Activated naive CD4-positive, alpha-beta T cell treated with Interleukin-2 at 50 U/mL for 16 hours (primary cell): ENCODE measurements at places on chromosomes 1 and 21.

GRCh38 chr1:88204111-88204510 lies 480.0 kb upstream of the PKN2 start:
- DNase-seq: no peak

DNA sequence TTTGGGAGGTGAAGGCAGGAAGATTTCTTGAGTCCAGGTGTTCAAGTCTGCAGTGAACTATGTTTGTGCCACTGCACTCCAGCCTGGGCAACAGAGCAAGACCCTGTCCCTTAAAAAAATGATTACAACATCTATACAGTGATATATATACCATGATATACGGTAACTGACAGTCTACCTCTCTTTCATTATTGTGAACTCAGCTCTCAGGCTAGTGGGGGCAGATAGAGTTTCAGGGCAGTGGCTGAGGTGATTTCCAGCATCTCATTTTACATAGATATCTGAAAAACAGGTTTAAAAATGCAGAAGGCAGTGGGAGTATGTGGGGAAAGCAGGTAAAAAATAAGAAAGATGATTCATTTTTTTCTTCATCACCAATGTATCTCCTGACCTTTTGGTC lies 8.1 kb upstream of the NTNG1 start:
- DNase-seq: no peak

DNA sequence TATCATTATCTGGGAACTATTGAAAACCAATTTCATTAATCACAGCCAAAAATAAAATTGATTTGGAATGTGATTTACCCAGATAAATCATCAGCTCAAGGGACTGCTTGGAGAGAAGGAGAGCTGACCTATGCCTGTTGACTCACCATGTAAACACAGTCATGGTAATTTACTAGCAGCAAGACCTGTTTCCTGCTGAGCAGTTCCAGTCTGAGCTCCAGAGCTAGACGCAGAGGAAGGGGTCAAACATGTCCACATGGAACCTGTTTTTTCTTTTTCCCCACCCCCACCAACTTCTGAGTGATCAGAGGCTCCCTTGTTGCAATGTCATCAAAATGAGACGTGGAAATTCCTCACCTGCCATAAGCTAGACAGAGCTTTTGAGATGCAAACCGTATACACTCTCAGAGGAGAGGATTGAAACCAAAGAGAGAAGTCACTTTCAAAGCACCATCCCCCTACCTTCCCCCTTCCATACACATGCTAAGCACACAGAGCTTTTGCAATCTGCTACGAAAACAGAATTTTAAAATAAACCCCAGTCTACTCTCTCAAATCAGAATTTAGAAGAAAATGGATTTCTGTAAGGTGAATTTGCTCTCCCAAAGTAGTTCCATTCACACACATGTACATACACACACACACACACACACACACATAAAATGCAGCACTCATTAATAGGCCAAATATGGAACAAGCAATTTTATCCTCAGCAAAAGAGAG lies 55.9 kb upstream of the PTGFRN start:
- DNase-seq: no peak

GRCh38 chr1:119784191-119784781 lies 15.6 kb upstream of the HMGCS2 start:
- no peak for DNase-seq

- no peak for DNase-seq
Observed at GRCh38 chr1:8698012-8698630, 119.3 kb downstream of the RERE start.

DNA sequence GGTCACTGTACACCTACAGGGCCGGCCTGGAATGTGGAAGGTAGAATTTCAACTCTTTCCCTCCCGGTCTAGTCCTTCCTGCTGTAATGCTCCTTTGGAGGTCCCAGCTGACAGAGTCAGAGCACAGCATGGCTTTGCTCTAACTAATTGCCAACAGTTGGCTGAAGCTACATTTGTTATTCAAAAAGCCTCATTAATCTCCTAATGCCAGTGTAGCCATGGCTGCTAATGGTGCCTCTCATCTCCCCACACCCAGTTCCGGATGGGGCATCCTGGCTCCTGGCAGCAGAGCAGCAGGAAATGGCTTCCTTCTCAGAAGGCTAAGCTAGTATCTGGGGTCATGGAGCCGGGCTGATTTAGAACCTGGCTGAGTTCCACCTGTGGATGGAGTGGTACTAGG lies 18.7 kb upstream of the CAMK1G start:
- DNase-seq: no peak

- no peak for DNase-seq
Observed at GRCh38 chr1:187001198-187001889, 172.6 kb downstream of the PLA2G4A start.

DNA sequence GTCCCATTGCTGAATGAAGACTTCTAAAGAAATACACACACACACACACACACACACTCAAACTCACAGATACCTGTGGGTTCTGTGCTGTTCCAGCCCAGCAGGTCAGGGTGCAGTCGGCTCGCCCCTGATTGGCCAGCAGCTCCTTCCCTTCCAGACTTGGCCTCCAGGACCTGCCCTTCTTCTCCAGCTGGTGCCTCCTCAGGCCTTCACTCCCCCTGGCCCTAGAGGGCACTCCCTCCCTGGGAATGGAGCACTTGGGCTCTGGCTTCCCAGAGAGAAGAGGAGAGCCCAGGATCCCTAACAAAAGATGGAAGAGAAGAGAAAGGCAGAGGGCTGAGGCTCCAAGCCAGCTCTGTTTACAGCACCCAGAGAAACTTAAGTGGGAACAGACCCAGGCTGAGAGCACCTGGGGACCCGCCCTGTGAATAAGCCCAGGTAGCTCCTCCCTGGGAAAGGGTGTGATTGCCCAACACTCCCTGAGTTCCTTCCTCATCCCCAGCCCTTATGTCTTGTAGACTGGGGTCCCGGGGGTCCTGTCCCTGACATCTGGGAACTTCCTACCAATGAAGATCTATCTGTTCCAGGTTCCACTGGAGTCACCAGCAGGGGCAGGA lies at the start of gene PGLYRP3:
PGLYRP3 (minus strand) TSS at position 383 of the 617 bp plus-strand sequence. CDS start 2,287 bp downstream, outside the sequence.
- no peak for DNase-seq

DNA sequence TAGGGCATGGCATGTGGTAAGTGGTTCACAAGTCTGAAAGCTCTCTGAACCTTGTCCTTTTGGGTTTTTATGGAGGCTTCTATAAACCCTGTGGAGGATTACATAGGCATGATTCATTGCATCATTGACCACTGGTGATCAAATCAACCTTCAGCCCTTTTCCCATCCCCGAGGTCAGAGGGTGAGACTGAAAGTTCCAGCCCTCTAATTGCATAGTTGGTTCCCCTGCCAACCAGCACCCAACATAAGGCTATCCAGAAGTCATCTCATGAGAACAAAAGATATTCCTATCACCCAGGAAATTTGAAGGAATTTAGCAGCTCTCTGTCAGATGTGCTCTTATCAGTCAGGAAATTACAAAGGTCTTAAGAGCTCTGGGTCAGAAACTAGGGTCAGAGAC lies 89.5 kb upstream of the ARTN start:
- DNase-seq: no peak

GRCh38 chr1:24411963-24412362 lies 1.6 kb downstream of the STPG1 start:
- no peak for DNase-seq

DNA sequence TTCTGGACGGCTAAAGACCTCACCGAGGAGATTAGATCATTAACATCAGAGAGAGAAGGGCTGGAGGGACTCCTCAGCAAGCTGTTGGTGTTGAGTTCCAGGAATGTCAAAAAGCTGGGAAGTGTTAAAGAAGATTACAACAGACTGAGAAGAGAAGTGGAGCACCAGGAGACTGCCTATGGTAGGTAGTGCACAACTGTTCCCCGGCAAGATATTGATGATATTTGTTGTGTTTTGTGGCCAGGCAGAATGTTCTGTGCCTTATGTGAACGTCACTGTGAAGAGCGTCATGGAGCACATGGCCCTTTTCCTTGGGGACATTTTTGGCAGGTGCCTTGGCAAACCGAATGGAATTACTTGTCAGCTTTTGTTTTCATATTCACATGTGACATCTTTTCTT lies 191.7 kb downstream of the DISC1 start:
- no peak for DNase-seq

- DNase-seq: no peak
Observed at GRCh38 chr1:189409774-189410173, 1067.9 kb downstream of the BRINP3 start.
